GM13977 (cell line): ENCODE measurements at places on chromosomes 13 and 19.

DNA sequence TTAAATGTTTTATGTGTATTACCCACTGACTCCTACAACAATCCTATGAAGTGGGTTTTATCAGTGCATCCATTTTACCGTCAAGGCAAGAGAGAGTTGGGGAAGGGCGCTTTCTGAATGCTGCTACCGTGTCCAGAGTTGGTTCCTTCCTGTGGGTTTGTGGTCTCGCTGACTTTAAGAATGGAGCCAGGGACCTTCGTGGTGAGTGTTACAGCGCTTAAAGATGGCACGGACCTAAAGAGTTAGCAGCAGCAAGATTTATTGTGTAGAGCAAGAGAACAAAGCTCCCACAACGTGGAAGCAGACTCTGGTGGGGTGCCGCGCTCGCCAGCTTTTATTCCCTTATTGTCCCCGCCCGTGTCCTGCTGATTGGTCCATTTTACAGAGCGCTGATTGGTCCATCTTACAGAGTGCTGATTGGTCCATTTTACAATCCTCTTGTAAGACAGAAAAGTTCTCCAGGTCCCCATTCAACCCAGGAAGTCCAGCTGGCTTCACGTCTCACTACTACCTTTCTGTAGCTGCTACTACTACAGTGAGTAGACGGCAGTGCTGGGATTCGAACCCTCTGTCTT is 6.1 kb downstream of the OSCAR start:
- DNase-seq: no peak

DNA sequence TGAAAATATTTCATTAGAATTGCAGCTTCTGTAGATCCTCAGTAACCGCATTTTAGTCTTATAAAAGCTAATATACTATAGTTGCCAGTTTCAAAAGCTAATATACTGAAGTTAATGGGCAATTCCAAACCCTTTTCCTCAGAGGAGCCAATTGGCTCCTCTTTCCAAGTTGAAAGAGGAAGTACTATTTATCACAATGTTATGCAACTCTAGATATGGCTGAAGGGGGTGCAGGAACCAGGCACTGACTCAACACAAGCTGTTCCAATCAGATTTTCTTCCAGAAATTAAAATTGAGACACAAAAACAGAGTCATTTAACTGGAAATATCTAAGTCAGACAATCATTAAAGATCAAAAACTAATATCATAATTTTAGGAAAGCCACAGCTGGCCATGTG is 258.9 kb downstream of the PCDH20 start:
- DNase-seq: no peak

- DNase-seq: peak; percentile 35
These were observed 616 bp upstream of the PCDH17 start for GRCh38 chr13:57630661-57631595.

DNA sequence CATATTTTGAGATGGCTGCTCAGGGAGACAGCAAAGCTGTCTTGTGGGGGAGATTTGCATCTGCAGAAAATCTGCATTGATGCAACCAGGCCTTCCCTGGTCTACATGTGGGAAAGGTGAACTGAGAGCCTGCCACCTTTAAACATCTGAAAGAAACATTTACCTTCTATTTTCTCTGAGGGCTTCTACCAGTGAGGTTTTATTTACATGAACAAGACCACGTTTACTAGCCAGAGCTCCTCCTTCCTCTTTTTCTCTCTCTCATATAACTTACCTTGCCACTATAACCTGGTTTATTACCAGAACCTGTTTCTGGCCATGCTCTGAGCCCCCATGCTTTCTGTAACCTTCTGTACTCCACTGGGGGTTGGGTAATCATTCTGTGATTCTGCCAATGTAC is 14.4 kb upstream of the RUBCNL start:
- no peak for DNase-seq

DNA sequence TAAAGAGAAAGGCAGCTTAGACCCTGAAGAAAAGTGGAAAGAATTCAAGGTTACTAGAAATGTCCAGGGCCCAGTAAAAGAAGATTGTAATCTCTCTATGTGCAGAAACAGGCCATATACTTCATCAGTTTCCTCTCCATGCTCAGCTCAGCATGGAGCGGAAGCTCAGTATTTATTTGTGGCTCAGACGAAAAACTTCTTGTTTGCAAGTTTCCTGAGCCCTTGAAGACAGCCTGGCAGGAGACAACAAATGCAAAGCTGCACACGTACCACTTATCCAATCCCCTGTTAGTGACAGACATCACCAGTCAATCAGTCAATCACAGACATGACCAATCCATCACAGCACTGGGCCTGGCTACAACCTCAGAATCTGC is 8.1 kb upstream of the KLF2 start:
- no peak for DNase-seq

GRCh38 chr19:31594701-31595100 is 245.5 kb upstream of the TSHZ3 start:
- no peak for DNase-seq

GRCh38 chr13:78997902-78998629 is 339.1 kb upstream of the OBI1 start:
- DNase-seq: peak; percentile 3

- no peak for DNase-seq
These were observed 66.8 kb upstream of the UBAC2 start for GRCh38 chr13:99133848-99134247.

DNA sequence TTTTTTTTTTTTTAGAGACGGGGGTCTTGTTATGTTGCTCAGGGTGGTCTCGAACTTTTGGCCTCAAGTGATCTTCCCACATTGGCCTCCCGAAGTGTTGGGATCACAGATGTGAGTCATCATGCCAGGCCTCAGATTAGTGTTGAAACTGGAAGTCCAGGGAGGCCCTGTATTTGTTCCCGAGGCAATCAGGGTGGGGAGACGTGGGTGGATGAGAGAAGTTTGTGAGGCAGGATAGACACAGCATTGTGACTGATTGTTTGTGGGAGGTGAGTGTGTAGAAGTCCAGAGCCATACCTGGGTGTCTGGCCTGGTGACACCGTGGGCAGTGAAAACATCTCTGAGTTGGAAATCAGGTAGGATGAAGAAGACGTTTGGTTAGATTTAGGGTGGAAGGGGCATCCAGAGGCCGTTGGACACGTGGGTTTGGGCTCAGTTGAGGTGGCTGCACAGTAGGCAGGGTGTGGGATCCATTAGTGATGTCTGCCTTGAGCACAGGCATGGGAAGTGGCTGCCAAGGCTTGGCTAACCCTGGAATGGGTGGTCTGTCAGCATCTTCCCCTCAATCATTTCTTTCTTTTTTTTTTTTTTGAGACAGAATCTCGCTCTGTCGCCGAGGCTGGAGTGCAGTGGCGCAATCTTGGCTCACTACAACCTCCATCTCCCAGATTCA is 12.4 kb downstream of the RTN2 start:
- DNase-seq: no peak

GRCh38 chr13:112772929-112773328 is 83.1 kb downstream of the ATP11A start:
- DNase-seq: no peak

DNA sequence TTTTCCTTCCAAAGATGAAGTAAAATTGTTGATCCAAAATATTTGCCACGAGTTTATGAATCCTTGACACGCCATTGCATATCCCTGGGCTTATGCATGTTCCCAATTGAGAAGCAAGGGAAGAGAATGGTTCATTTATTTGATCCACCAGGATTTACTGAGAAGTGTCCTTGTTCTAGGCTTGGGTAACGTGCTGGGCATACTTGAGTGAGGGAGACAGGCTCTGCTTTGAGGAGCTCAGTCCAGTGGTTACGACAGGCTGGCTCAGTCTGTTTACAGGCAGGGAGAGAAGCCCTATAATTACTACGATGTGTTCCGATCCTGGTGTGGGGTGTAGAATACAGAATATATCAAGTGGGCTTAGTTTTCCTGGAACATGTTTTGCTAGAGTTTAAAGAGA is 6.3 kb upstream of the PNMA8C start:
- no peak for DNase-seq

DNA sequence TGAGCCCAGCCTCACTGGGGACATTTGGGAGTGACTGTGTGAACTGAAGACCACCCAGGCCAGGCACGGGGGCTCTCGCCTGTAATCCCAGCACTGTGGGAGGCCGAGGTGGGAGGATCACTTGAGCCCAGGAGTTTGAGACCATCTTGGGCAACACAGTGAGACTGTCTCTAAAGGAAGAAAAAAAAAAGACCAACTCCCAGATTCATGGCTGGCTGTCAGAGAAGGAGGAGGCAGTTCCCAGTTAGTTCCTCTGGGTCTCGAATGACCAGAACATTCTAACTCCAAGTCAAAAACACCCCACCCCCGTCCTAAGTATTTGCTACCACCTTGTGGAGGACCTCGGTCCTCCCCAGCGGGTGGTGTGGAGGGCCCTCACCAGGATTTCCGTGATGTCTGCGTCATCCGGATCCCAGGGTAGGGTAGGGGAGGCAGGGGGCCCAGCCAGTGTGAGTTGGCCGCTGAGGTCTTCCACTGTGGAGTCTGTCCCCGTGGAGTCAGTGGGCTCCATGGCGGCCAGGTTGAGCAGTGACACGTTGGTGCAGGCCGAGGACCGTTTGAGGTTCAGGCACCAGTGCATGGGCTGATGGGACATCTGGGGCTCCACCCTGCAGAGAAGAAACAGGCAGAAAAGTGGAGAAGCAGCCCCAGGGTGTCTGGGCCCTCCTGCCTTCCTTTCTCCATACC is 1.3 kb downstream of the TSKS start:
- no peak for DNase-seq

DNA sequence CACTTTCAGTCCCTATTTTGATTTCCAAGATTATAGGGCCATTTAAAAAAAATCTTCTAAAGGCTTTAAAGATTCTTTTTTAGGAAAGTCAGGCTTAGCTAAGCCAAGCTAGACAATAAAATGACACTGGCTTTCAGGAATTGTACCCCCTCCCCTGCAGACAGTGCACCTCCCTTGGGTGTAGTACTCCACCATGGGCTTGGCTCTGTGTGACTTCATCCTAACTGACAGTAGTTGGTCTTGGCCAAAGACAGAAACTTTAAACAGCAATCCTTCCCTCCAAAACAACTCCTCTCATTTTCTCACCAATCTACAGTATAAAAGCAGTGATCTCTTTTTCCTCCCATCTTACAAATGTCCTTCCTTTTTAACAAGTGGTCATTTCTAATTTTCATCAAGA is 283.0 kb downstream of the DNAJC15 start:
- no peak for DNase-seq

- peak; percentile 31 for DNase-seq
These were observed 31.3 kb upstream of the ZMYM2 start for GRCh38 chr13:19927117-19927748.

GRCh38 chr13:62964522-62964921 is 1548.9 kb upstream of the PCDH20 start:
- DNase-seq: no peak
